Effector memory CD4-positive, alpha-beta T cell (primary cell): ENCODE measurements at places on chromosomes 3 and 15.

- no peak for DNase-seq
These were observed 99.8 kb downstream of the NSUN3 start for GRCh38 chr3:94162700-94163099.

- no peak for DNase-seq
These were observed 1531.1 kb downstream of the SI start for GRCh38 chr3:163547014-163547685.

- no peak for DNase-seq
These were observed 324.1 kb upstream of the ICE2 start for GRCh38 chr15:60803059-60803458.

GRCh38 chr3:26452363-26452762, 170.2 kb upstream of the LRRC3B start:
- no peak for DNase-seq

- no peak for DNase-seq
These were observed 19.5 kb upstream of the TIMP4 start for GRCh38 chr3:12178091-12178820.

DNA sequence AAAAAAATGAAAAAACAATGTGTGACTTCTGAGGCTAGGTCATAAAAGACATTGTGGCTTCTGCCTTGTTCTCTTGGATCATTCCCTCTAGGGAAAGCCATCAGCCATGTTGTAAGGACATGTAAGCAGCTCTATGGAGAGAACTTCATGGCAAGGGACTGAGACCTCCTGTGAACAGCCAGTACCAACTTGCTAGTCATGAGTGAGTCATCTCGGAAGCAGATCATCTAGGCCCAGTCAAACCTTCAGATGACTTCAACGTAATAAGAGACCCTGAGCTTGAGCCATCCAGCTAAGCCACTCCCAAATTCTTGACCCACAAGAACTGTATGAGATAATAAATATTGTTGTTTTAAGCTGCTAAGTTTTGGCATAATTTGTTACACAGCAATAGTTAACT, 4.9 kb downstream of the MON1A start:
- no peak for DNase-seq

GRCh38 chr15:76636059-76636458, 269.1 kb downstream of the SCAPER start:
- DNase-seq, result no peak

- DNase-seq, result no peak
These were observed 94.5 kb downstream of the CHL1 start for GRCh38 chr3:291028-291427.

GRCh38 chr3:13399603-13400002, 20.5 kb downstream of the NUP210 start:
- DNase-seq, result no peak

GRCh38 chr3:171815973-171816595, 5.8 kb upstream of the PLD1 start:
- no peak for DNase-seq

DNA sequence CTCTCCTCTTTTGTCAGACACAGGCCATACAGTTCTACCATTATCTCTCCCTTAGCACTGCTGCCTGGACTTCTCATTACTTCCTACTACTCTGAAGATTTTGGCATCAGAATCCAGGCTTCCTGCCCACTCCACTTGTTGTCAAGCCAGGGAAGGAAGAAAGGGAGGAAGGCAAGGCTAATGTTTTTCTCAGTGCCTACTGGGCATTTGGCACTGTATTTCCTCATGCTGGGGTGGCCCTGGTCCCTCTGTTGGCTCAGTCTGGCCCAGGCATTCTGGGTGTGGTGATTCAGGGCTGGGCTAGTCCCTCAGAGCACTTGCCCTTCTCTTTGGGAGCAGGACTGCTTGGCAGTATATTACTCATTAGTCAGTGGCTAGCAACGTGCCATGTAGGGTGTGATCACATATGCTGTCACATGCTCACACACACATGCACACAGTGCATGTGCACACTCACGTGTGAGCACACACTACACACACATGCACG, 52.9 kb downstream of the BSN start:
- DNase-seq, result no peak

DNA sequence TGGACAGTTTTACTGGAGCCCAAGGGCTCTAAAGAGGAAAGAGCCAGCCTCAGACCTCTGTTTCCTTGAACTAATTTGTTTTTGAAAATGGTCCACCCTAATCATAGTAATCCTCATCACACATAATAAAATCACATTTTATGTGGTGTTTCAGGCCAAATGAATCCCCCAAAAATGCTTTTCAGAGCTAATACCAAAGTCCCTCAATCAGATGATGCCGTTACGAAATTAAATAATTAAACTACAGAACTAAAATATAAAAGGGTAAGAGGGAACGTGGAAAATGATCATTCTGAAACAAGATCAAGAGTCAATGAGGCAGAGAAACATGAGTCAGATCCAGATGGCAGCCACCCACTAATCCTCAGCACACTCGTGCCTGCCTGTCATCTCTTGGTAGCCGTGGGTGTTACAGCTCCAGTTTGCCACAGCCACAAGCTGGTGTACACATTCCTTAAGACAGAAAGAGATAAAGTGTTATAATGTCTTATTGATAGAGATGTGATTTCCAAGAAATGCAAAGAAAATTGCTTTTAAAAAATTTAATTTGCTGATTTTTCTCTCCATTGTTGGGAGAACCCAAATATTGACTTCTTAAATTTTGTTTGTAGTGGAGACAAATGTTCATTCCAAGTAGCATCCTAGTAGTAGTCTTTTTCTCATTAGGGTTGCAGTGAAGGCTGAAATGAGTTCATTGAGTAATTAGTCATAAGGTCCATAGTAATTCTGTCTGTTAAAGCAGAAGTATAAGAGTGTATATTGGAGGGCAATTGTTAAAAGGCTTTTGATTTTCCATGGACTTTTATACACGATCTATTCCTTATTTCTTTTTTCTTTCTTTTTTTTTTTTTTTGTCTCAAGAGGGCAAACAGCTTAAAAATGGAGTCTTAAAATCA, 104.2 kb downstream of the AGBL1 start:
- DNase-seq, result no peak

- DNase-seq, result no peak
These were observed 405.9 kb downstream of the ROBO1 start for GRCh38 chr3:79361748-79362378.

GRCh38 chr3:183968666-183969245, 48.9 kb downstream of the ABCC5 start:
- no peak for DNase-seq

- DNase-seq, result no peak
These were observed 16.5 kb upstream of the CRABP1 start for GRCh38 chr15:78323693-78324092.

DNA sequence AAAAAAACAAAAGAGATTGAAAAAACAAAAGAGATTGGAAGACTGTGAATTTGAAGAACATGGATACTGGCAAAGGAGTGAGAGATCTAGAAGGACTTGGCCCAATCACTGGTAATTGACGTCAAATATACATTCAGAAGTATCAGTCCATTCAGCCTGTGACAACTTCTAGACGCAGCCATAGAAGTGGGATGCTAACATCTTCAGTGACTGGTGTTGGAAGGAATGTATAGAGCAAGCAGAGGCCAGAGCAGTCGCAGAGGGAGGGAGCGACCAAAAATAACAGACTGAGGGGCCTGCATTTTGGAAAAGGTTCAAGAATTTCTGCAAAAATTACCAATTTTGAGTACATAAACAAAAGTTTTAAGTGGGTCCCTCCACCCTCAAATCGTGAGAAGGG, 473.3 kb downstream of the CADM2 start:
- DNase-seq, result no peak

DNA sequence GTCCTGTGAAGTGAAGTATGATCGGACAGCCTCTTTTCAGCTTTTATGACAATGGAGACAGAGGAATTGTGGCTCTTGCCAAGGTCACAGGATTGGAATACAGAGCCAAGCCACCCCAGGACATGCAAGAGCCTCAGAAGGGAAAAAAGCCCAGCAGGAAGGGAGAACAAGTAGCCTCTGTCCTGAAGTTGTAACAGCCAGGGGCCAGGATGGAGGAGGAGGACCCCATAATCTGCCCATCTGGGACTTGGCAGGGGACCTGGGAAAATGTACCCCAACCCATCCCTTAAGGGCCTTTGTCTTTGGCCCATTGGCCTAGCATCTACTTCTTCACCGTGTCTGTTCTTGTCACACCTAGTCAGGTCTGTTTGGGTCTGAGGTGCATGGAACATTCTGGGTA, 60.4 kb upstream of the POLG start:
- DNase-seq, result no peak
